Activated naive CD4-positive, alpha-beta T cell treated with anti-CD3 and anti-CD28 coated beads, Interleukin-2, amount 50 U/mL, for 72 hours (primary cell): ENCODE measurements at places on chromosomes 3 and 15.

DNA sequence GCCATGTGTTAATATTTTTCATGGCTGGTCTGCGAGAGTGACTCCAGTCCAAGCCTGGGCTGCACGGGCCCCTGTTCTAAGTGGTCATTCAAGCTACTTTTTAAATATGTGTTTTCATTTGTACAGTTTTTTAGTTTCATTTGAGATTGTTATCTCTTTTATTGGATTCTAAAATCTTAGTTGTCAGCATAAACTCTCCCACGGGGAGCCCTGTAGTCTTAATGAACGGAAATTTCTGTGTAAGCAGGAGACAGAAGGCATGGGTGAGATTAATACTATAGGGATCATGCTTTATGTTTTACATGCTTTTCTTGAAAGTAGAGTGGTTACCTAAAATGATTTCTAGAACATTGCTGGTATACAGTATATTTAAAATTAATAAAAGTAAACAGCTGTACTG, 373.1 kb upstream of the SLCO3A1 start:
- no peak for DNase-seq

DNA sequence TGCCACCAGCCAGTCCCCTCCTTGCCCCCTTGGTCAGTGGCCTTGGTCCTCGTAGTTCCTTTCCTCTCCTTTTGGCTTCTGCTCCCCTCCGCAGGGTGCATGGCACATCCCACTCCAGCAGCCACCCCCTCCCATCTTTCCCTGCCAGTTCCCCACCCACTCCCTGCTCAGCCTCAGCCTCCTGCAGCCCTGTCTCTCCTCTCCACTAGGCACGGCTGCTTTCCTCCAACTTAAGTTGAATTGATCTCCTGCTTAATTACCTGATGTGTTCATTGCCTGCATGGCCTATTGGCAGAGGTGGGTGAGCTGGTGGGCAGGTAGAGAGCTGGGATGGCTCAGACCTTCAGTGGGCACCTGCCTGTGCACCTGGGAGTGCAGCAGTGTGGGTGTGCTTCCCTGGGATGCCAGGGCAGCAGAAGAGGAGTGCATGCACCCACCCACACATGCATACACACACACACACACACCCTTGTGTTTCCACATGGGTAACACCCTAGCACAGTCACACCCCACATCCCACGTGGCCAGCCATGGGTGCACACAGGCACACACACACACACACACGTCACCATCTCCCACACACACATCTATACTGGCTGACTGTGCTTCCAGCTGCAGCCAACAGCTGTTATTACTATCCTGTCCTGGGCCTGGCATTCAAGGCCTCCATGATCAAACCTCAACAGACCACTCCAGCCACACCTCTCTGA, 30.9 kb downstream of the C3orf18 start:
- DNase-seq: no peak

GRCh38 chr3:62531981-62532380, 158.6 kb upstream of the FEZF2 start:
- no peak for DNase-seq

- DNase-seq: no peak
Measured at GRCh38 chr15:47266566-47266965, 450.7 kb upstream of the SEMA6D start.

- no peak for DNase-seq
Measured at GRCh38 chr3:40895109-40895508, 304.2 kb upstream of the CTNNB1 start.

GRCh38 chr15:58161436-58161930, 23.3 kb downstream of the AQP9 start:
- DNase-seq: no peak

DNA sequence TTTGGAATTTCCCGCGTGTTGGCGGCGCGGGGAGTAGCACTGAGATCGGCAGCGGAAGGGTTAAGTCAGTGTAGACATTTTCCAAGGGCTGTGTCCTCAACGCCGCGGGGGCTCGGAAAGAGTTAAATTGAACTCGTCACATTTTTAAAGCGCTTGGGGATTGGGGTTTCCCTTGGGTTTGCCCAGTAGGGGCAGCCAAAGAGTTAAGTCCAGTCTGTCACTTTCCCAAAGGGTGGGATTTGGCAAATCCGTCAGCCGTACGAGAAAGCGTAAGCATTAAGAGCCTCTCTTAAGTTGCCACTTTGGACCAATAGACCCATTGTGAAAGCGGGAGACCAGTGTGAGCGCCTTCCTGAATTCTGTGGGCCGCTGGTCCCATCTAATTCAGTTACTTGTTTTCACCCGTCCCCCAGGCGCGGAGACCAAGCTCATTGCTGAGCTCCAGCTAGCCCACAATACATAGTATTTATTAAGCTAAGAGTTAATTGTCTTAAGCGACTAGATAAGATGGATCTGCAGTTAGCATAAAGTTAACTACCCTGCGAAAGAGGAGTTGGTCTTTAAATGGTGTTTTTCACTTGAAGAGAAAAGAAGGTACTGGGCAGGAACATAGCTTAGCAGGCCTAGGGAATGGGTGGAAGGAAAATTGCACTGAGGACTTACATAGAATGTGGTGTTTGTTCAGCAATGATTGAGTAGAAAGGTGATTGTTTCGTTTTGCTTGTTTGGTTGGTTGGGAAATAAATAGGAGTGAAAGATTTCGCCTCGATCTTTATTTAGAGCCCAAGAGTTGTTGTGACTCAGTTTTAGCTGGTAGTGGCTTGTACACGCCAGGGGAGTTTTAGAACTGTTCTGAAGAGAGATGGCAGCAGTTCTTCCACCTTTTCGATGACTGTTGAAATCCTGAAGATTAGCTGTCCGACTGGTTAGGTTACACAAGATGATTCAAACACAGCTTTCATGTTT, 932 bp downstream of the ARL8B start:
- peak; percentile 37 for DNase-seq

DNA sequence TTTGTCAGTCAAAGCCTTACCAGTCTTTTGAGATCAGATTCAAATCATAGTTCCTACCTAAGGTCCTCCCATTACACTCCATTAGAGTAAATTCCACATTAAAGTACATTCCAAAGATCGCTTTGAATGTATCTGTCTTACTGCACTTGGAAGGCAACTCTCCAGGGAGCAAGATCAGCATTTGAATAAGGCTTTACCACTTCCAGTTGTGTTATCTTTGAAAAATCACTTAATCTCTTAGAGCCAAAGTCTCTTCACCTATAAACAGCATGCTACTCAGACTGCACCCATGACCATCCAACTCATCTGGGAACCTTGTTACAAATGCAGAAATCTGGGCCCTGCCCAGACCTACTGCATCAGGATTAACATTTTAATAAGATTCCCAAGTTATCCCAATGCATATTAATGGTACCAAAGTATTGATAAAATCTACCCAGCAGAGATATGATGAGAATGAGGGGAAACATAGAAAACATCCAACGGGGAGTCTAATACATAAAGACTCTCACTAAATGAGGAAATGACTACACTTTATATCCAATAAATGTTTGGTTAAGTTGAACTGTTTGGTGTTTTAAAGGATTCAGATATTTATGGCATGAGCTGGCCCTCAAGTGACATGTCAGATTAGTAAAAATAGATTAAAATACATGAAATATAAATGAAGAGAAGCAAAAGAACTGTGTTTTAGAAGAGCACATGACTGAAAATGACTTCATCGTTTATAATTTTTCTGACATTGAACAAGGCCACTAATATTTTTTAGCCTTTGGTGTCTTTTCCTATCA, 75.9 kb downstream of the TNIK start:
- DNase-seq: no peak

GRCh38 chr3:52866427-52866826, 30.9 kb downstream of the STIMATE start:
- no peak for DNase-seq

DNA sequence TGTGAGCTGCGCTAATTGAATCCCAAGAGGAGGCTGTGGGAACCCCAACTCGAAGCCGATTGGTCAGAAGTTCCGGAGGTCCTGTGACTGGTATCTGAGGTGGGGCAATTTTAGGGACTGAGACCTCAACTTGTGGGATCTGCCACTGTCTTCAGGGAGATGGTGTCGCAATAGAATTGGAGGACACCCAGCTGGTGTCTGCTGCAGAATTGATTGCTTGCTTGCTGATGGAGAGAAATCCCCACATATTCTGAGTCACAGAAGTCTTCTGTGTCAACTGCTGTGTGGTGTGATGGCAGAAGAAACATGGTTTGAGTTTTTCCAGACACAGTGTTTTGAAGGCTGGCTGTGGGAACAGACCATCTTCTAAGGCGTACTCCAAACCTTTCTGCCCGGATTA, 99.7 kb upstream of the PLXNA1 start:
- no peak for DNase-seq

- DNase-seq: no peak
Measured at GRCh38 chr15:69626095-69627066, 173.8 kb downstream of the RPLP1 start.

- DNase-seq: no peak
Measured at GRCh38 chr15:81469154-81469553, 95.1 kb upstream of the TMC3 start.

DNA sequence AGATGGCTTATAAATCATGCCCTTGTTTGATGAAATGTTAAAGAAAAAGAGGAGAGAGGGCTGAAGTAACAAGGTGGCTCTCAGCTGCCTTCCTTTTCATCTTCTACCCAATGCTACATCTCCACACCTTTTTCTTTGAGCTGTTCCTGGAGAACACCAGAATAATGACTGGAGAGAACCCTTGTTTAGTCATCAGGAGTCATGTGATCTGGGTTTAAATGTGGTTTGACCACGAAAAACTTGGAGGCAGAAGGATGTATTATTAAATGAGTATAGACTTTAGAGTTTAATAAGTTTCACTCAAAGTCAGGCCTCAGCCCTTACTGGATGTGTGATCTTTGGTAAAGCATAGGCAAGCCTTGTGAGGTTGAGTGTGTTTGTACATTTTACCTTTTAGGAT, 230.3 kb upstream of the TBL1XR1 start:
- DNase-seq: peak; percentile 21

DNA sequence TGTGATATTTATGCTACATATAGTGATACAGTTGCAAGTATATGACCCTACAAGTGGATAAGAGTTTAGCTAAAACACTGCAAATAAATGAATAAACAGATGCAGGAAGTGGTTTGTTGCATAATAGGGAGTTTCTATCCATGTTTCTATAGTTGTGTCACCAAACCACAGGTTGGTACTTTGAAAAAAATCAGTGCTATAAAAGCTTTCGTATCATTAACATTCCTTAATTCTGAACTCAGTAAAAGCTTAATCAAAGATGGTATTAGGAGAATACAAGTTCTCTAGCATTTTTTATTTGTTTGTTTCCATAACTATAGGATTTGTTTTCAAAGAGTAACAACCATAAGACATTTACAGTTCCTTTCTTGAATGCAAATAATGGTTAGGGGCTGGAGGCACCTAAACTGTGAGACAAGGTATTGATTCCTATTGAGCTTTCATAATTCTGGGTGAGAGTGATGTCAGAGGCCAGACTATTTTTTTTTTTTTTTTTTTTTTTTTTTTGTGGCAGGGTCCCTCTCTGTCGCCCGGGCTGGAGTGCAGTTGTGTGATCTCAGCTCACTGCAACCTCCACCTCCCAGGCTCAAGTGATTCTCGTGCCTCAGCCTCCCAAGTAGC, 29.6 kb downstream of the CPOX start:
- DNase-seq: no peak

DNA sequence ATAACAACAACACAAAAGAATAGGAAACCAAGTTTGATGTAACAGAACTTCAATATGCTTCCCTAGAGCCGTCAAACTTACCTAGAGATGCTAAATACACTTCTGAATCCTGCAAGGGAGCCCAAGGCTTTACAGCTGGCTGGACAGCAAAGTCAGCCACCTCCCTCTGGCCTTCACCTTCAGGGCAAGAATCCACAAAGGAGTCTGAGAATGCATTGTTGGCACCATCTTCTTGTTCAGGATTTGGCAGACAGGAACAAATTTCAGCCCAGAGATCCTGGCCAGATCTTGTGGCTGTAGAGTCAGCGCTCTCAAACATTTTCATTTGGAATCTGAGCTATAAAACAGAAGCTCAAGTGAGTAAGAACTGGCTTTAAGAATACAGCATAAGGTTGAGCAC, 2.2 kb downstream of the CCDC32 start:
- no peak for DNase-seq

GRCh38 chr3:176293276-176293675, 904.0 kb downstream of the TBL1XR1 start:
- DNase-seq: no peak

GRCh38 chr15:94059013-94059587, 172.3 kb upstream of the MCTP2 start:
- DNase-seq: no peak

DNA sequence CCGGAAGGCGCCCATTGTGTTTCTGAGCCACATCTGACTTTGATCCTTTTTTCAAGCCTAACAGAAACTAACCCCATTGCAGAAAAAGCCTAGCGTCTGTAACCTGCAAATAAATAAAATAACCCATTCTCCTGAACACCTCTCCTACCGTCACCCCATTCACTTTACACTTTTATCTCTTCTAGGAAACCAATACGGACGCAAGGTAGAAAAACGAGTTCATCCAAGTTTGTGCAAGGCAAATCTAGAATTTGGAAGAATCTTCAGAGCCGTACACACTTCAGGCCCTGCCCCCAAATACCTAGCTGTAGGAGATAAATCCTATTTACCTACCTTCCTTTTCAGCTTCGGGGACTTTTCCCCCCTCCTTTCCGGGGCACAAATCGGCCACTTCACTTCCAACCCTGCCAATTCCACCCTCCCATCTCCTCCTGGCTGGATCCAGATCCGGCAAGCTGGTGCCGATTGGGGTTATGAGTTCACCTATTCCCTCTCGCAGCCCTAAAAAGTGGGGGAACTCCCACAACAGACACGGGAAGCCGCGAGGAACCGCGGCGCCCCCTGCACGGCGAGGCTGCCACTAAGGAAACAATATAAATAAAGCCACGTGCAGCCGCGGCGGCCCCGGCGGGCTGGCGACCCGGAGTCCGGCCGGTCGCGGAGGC, 987 bp downstream of the PRTG start:
- DNase-seq: peak; percentile 12

DNA sequence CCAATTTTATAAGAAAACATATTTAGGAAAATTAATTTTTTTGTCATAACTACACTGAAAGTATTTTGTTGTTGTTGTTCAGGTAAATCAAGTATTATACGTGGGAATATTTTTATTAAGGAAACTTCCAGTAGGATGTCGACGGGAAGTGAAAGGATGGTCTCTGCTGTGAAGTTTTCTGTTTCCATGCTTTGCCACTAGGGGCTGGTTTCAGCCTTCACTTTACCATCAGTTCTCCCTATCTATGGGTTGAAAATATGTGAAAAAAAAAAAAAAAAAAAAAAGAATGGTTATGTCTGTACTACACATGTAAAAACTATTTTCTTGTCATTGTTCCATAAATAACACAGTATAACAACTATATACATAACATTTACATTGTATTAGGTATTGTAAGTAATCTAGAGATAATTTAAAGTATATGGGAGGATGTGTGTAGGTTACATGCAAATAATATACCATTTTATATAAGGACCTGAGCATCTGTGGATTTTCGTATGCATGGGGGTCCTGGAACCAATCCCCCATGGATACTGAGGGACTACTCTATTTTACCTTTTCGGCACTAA, 136.7 kb downstream of the SMAD6 start:
- no peak for DNase-seq

- no peak for DNase-seq
Measured at GRCh38 chr3:142946861-142947260, 16.6 kb downstream of the PAQR9 start.
